Nucleus accumbens (tissue), 56 donors: ENCODE measurements at places on chromosomes 11 and 22.

GRCh38 chr11:31160504-31161422 lies 208.8 kb downstream of the DCDC1 start:
- no peak for DNase-seq

- DNase-seq = no peak
These were observed 7.7 kb downstream of the ANKRD49 start for GRCh38 chr11:94501522-94501921.

DNA sequence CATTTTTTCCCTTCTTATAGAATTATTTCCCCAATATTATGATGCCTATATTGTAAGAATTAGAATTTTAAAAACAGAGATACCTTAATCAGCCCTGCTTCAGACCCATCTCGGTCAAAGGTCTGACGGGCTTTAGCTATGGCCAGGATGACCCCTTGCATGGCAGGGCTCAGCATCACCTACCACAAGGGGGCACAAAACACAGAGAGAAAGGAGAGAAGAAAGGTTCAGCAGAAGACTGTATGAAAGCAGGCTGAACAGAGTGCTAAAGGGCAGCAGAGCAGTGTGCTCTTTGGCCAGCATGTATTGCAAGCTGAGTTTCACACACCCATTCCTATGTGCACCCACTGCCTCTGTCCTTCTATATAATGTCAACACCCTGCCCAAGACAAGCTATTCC lies 26.8 kb downstream of the CLDN25 start:
- DNase-seq = no peak

DNA sequence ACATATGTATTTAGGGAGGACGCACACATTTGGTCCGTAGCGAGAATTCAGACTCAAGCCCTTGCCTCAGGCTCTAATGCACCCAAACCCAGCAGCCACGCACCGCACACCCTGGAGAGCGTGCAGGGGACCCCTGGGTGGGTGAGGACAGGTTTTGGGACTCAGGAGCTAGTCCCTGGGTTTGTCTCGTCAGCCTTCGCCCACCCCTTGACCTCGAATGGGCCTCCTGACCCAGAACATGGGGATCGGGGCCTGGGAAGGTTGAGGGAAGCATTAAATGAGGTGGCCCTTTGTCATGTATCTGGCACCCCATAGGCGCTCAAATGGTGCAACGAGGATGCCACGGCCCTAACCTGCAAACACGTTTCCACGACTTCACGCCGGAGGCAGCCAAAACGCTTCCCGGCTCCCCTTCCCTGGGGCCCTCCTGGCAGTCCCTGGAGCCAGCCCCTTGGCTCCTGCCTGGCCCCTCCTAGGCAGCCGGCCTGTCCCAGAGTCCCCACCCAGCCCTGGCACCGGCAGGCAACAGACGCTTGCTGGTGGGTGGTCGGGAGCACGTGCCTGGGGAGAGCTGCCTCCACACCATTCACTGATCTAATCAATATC lies 5.5 kb upstream of the LINC01488 start:
- DNase-seq = no peak

DNA sequence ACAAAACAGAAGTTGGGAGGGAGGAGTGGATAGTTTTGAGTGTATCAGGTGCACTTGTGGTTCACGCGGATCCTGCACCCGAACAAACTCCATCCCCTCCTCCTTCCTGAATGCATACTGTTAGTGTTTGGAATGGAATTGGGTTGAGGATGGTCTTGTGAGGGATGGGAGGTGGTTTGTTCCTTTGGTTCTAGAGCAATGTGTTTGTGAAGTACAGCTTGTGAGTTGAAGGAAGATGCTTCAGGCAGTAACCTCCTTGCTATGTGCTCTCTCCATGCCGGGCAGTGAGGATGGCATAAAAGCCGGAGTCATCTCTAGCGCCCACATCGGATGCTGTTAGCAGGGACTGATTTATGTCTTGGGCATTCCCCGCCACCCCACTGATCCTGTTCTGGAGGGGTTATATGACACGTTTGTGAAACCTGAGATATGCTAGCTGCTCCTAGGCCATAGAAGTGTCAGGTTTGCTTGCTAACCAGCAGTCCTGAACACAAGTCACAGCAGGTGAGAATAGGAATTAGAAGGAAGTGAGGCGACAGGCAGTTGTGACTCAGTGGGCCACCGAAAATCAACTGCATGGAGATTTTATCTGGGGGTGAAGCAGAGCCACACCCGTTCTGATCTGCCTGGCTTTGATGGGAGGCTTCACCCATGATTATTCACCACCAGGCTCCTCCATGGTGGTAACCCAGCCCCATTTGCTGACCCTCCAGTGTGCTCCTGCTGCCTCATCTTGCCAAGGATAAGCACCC lies 2.2 kb downstream of the BCR start:
- DNase-seq = no peak

DNA sequence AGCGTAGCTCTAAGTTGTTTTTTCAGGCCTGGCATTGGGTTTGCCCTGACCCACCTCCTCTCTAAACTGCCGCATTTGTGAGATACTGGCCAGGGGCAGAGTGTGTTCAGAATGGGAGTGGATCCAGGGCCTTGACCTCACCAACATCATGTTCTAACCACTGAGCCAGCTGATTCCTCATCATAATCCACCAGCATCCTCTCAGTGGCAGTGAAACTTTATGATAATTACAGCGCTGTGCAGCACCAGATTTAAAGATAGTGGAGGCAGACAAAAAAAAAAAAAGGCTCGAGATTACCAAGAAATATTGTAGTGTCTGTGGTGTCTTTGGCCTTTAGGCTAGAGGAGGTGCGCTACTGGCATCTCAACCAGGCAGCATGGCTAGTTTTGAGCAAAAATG lies 53.0 kb downstream of the KREMEN1 start:
- DNase-seq = no peak

GRCh38 chr11:66670816-66671215 lies 6.9 kb downstream of the RBM4B start:
- DNase-seq = no peak

GRCh38 chr11:45028911-45029682 lies 78.4 kb upstream of the TP53I11 start:
- DNase-seq = no peak

GRCh38 chr22:37220543-37220981 lies 8.3 kb upstream of the SSTR3 start:
- no peak for DNase-seq

- DNase-seq = no peak
These were observed 103.1 kb downstream of the TEAD1 start for GRCh38 chr11:12777208-12777874.
